ENCODE measurements at places on chromosomes 12 and 14. TPM values are rescaled to one million over a fixed set of nuclear protein-coding genes. Genes with fewer than 3 reads are reported as not detected.
A peak's percentile ranks its signal among the peaks of the same experiment; 100 is the strongest.

Gene ADGRD1
- 1.4 TPM for total RNA-seq

- peak; percentile 54 for DNase-seq
These were observed 40.5 kb downstream of the SLC2A14 start for GRCh38 chr12:7832059-7832696.

Gene SLC6A13
- 2.2 TPM for total RNA-seq

GRCh38 chr14:99672506-99673304, 11.4 kb upstream of the CYP46A1 start:
- peak; percentile 49 for DNase-seq

Gene PLEKHH1
- total RNA-seq = not detected

GRCh38 chr14:24817212-24818057, 183.4 kb upstream of the GZMB start:
- no peak for DNase-seq

GRCh38 chr12:51391283-51392123, at the start of gene GALNT6:
Gene GALNT6, minus strand, starts transcription at chr12:51391406. Its CDS starts 11,625 bp downstream, at chr12:51379781.
- peak; percentile 85 for DNase-seq

Gene POP5
- 38.7 TPM for total RNA-seq

Gene CNOT2
- 178 TPM for total RNA-seq

Gene CACNA1C
- total RNA-seq = 0.07 TPM

Gene KRT86
- 2.0 TPM for total RNA-seq

Gene RAD9B
- 0.91 TPM for total RNA-seq

DNA sequence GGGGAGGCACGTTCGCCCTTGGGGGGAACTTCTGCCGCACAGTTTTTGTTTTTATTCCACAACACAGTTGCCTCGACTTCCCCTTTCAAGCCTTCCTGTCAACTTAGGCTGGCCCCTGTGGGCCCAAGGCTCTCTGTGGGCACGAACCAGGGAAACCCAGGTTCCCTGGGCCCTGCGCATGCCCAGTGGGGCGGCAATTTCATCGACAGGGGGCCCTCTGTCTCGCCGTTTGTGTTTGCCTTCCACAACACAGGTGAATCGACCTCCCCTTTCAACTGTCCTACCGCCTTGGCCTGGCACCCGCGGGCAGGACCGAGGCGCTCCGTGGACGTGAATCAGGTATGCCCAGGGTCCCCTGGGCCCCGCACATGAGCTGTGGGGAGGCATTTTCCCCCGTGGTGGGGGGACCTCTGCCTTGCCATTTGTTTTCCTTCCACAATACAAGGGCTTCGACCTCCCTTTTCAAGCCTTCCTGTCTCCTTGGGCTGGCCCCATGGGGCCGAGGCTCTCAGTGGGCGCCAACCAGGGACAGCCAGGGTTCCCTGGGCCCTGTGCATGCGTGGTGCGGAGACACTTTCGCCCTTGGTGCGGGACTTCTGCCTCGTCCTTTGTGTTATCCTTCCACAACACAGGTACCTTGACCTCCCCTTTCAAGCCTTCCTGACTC, 354.0 kb downstream of the ALG10 start:
- no peak for DNase-seq

Gene POU6F1
- 5.7 TPM for total RNA-seq

DNA sequence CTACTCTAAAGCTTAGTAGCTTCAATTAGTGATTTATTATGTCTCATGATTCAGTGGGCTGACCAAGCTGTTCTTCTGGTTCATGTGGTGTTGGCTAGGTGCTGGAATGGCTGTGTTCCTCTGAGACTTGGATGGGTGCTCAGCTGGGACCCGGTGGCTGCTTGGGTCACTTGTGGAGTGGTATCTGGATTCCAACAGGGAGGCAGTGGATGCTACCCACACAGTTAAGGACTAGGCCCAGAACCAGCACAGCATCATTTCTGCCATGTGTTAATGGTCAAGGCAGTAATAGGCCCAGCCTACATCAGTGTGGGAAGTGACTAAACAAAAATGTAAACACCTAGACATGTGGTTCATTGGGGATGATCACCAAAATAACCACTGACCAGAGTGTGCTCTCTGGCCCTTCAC, 72.2 kb downstream of the FGD4 start:
- no peak for DNase-seq

DNA sequence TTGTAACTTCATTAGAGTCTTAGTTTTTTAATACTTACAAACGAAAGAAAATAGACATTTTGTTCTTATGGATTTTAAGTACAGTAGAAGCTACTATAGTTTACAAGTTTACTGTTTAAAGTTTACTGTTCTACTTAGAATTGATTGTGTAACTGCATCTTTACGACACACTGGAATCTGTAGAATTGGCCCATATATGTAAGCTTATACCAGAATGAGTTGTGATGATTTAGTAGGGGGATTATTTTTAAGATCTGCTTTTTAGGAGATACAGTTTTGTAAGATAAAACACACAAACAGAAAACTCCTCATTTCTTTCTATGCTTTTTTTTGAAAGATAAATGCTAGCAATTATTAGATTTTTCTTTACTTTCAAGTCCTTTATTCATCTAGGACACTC, 30.2 kb upstream of the NAV3 start:
- DNase-seq = no peak

DNA sequence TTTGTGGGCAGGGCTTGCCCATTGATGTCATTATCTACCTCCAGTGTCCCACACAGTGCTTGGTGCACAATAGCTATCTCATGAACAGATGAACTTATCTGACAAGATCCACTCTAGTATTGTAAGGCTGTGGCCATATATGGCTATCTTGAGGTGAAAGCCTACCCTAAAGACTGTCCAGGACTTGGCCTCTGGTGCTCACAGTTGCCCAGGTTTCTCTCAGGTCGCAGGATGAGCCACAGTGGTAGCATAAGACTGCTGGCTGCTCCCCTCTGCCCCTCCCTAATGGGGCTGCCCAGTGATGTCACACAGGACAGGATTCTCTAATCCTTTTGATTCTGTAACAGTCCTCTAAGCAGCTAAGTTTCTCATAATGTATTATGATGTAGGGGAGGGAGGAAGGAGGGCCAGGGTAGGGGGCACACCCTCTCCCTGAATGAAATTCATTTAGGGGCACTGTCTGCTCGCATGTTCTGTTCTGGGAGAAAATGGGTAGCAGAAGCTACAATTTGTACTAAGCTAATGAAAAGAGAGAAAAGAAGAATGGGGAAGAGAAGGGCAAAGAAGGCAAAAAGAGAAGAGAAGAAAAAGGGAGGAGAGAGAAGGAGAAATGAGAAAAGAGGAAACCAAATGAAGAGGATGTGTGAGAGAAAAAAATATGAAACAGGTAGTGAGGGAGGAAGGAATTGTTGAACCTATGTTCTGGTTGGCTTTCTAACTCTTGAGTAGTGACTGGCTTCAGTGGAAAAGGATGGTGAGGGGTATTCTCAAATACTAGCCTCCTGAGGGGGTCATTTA, 3.4 kb upstream of the PPM1A start:
- peak; percentile 27 for DNase-seq

GRCh38 chr12:49019120-49019430, 499 bp upstream of the PRKAG1 start:
- no peak for DNase-seq

DNA sequence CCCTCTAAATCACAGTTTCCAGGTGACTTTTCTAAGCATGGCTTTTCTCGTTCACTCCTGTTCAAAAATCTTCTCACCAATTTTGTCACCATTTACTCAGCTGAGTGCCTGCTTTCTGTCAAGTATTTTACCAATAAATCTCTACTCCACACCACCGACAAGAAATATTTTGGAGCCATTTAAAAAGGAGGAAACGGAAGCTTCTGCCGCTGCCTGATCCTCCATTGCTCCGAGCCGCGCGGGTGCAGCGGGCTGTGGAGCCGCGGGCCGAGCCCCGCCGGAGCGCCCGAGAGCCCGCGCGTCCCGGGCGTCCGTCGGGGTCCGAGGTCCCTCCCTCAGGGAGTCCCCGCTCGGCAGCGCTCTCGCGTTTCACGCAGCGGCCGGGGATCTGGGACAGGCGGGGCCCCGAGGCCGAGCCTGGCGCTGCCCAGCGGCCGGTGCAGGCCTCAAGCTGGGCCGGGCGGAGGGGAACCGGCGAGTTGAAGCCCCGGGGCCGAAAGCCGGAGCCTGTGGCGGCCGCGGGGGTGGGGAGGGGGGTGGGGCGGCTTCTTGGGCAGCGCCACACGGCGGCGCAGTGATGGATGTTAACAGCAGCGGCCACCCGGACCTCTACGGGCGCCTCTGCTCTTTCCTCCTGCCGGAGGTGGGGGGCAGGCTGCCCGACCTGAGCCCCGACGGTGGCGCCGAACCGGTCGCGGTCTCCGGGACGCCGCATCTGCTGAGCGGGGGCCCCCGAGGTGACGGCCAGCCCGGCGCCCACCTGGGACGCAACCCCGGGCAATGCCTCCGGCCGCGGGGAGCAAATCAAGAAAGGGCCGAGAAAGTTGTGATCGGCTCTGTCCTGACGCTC, 1.1 kb upstream of the HEBP1 start:
- DNase-seq = peak; percentile 52
